ENCODE measurements at places on chromosomes 2 and 18. TPM values are rescaled to one million over a fixed set of nuclear protein-coding genes. Genes with fewer than 3 reads are reported as not detected.
A peak's percentile ranks its signal among the peaks of the same experiment; 100 is the strongest.

CLEC4F gene
- not detected for total RNA-seq

CCDC88A gene
- total RNA-seq, result 18.8 TPM

FER1L5 gene
- total RNA-seq, result not detected

GALNT3 gene
- 22.9 TPM for total RNA-seq

TMEM198 gene
- 7.6 TPM for total RNA-seq

- DNase-seq, result no peak
Observed at GRCh38 chr2:130966775-130967490, 126.3 kb downstream of the FAM168B start.

- peak; percentile 16 for DNase-seq
Observed at GRCh38 chr2:235836491-235836911, 331.7 kb downstream of the GBX2 start.

DNA sequence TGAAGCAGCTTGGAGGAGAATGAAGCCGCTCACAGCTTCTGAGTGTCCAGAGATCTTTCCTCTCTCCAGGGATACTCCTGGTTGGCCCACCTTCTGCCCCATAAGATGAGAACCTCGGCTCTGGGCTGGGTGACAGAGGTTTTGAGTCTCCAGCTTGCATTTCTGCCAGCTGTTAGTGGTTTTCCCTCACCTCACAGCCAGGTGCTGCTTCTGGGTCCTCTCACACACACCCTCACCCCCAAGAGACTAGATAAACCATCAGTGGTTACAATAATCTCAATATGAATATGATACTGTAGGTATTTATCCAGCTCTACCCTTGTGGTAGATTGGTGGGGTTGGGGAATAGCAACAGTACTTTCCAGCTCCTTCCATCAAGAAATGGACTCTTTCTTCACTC lies 161.7 kb upstream of the SIX3 start:
- no peak for DNase-seq

DNA sequence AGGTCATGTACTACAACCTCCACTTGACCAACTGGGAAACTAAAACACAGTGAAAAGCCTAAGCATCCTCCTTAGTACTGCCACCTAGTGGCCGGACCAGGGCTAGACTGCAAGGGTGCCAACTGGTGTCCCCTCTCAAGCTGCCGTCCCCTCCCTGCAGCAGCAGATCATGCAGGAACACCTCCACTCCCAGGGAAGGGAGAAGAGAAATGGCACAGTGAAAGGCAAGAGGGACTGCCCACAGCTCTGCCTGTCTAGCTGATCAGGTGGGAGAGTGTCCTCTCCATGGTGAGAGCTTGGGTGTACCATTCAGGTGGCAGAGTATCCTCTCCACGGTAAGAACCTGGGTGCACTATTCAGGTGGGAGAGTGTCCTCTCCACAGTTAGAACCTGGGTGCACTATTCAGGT lies 78.1 kb downstream of the AAK1 start:
- no peak for DNase-seq

- DNase-seq, result no peak
Observed at GRCh38 chr2:240178564-240178963, 38.1 kb upstream of the OTOS start.

- no peak for DNase-seq
Observed at GRCh38 chr18:57438743-57439608, 3.8 kb downstream of the ONECUT2 start.

- DNase-seq, result no peak
Observed at GRCh38 chr2:43592443-43592842, 3.4 kb downstream of the THADA start.

DNA sequence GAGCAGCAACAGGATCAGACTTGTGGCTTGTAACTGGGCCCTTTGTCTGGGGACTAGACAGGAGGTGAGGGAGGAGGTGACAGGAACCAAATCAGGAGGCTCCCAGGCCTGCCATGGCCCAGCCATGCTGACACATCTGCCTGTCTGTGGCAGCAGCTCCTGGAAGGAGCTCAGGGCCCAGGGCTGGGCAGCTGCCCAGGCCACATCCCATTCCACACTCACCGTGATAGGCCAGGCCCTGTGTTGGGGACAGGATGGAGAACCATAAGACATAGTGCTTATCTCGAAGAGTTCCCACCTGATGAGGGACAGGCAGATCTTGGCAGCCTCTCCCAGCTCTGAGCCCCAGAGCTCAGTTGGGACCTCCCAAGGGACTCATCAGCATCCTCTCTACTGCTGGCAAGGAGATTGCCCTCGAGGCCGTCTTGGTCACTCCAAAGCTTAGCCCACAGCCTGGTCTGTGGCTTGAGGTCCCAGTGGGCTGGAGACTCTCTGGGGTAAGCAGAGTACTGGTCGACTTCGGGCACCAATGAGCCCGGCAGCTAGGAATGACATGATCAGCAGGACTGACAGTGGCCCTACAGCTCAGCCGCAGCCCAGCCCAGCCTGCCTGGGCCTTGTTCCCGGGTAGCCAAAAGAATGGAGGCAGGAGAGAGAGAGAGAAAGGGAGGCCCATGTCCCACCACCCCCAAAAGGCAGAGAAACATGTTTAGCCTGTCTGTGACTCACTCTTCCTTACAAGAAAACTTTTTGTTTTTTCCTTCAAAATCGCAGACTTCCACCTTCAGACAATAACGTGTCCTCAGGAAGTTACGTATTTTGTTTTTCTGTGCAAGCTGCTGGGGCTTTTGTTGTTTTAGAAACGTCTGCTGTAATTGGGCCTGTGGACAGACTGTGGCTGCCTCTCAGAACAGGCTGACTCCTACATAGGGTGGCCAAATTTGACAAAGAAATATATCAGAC lies 82.1 kb downstream of the HS1BP3 start:
- no peak for DNase-seq

- DNase-seq, result no peak
Observed at GRCh38 chr2:26064846-26065245, 31.0 kb downstream of the RAB10 start.

Measured in kidney epithelial cell (primary cell).